Erythroblast (primary cell): ENCODE measurements at places on chromosomes 6 and 20.

GRCh38 chr6:47721189-47721588, 22.8 kb downstream of the ADGRF4 start:
- DNase-seq: no peak

DNA sequence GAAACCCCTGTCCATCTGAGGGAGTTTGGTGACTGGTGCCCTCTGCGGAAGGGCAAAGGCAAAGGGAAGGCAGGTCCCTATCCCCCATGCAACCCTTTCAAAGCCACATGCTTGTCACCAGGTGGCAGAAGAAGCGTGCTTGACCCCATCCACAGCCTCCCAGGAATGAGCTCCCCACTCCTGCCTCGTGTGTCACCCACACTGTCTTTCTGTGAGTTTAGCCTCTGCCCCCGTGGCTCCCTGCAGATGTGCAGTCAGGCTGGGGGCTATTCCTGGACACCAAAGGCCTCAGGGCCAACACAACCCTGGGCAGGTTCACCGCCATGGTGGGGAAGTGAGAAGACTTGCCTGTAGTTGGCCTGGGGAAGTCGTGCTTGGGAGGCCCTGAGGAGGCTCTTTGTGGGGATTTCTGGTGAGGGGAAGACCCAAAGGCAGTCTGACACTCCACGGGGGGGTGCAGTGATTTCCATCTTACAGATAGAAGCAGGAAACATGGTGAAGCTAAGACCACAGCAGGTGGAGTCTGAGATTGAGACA, 16.6 kb upstream of the PCMTD2 start:
- no peak for DNase-seq

- DNase-seq: no peak
These were observed 1.1 kb upstream of the PRSS35 start for GRCh38 chr6:83511266-83511665.

GRCh38 chr20:1323830-1324597, 4.9 kb downstream of the SDCBP2 start:
- DNase-seq: peak; percentile 25

- DNase-seq: no peak
These were observed 123.2 kb downstream of the DLL1 start for GRCh38 chr6:170167657-170168159.

GRCh38 chr6:38367231-38367630, 272.5 kb downstream of the BTBD9 start:
- DNase-seq: no peak

GRCh38 chr20:18005170-18005989, 36.6 kb downstream of the MGME1 start:
- DNase-seq: no peak
